ENCODE measurements at places on chromosomes 2 and 18.

GRCh38 chr2:28981016-28981441 lies at the start of gene TOGARAM2:
Gene TOGARAM2 (plus strand): TSS chr2:28981298. CDS start chr2:28994835, 13,537 bp downstream.
- peak; percentile 59 for DNase-seq

DNA sequence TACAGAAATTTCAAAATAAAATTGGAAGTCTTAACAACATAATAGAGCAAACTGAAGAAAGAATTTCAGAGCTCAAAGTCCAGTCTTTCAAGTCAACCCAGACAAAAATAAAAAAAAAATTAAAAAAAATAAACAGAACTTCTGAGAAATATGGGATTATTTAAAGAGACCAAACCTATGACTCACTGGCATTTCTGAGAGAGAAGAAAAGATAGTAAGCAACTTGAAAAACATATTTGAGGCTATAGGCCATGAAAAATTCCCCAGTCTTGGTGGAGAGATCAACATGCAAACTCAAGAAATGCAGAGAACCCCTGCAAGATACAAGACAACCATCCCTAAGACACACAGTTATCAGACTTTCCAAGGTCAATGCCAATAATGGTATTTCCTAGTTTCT lies 167.4 kb downstream of the RNF144A start:
- no peak for DNase-seq

DNA sequence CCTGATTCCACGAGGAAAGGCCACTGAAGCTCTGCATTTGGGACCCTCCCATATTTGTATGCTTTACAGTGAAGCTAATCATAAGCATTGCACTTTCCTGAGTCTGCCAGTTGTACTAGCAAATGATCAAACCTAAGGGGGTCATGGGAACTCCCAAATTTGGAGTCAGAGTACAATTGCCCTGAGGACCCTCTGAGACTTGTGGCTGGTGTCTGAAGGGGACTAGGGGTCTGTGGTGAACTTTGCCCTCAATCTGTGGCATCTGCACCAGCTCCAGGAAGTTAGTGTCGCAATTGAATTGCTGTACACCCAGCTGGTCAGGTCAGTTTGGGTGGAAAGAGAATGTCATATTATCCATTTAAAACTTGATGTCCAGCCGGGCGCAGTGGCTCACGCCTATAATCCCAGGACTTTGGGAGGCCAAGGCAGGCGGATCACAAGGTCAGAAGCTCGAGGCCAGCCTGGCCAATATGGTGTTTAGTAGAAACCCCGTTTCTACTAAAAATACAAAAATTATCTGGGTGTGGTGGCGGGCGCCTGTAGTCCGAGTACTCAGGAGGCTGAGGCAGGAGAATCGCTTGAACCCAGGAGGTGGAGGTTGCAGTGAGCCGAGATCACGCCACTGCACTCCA lies 18.1 kb downstream of the SOWAHC start:
- no peak for DNase-seq

DNA sequence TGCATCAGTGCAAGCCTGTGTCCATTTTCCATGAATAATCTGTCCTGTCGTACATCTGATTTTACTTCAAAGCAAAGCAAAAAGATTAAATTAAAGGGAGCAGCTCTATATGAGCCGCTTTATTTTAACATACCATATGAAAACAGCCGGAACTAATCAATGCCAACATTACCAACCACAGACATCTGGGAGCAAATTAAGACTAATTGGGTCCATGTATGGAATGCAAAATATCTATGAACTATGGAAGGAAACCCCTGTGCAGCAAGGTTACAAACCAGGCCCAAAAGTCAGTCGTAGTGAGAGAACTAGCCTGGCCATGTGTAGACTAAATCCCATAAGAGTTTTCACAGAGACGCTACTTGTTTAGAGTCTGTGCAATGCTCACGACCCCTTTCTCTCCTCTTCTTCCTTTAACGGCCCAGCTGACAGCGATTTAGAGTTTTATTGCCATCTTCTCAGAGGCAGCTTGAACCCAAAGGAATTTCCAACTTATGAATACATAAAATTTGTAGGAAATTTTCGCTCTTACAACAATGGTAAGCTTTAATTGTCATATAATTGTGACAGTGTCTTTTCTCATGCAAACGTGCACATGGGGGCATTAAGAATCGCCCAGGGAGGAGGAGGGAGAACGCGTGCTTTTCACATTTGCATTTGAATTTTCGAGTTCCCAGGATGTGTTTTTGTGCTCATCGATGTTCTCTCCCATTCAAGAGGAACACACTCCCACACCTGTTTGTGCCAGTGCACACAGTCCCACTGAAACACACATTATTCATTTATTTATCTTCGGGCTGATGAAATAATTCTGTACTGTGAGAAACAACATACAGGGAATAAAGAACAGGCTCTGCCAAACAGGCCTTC lies 52.9 kb upstream of the RPL31 start:
- DNase-seq, result no peak

- no peak for DNase-seq
Observed at GRCh38 chr2:71793926-71794325, 340.6 kb downstream of the DYSF start.

GRCh38 chr2:148794558-148794957 lies 80.5 kb upstream of the KIF5C start:
- DNase-seq, result no peak

DNA sequence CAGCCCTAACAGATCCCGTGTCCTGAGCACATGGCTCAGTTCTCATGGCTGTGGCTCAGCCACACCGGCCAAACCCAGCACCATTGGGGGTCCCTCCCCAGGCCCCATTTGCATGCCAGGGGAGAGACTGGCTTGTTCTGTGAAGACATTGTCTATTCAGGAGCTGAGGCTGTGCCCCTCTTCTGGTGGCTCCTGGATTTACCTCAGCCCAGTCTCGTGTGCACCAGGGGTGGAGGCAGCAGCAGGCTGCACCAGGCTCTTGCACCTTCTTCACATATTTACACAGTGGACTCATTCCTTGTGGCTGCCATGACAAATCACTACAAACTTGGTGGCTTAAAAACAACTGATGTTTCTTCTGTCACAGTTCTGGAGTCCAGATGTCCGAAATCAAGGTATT lies 92.4 kb upstream of the ITGA6 start:
- DNase-seq, result no peak

DNA sequence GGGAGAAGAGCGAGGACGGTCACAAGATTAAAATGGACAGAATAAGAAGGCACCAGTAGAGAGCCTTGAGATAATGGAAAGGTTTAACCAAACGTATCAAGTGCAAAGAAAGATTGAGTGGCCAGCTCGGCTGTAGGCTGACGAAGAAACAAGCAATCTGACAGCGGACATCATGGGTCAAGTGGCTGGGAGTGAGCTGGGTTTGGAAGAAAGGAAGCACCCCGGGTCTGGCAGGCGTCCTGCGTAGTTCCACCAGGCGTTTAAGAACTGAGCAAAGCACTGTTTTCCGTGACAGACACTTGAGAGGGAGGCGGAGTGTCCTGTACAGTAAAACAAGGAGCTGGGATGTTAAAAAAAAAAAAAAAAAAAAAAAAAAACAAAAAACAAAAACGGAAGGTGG lies 27.1 kb downstream of the DAPL1 start:
- no peak for DNase-seq

GRCh38 chr18:8139891-8140406 lies 469.3 kb upstream of the RAB12 start:
- DNase-seq, result no peak

DNA sequence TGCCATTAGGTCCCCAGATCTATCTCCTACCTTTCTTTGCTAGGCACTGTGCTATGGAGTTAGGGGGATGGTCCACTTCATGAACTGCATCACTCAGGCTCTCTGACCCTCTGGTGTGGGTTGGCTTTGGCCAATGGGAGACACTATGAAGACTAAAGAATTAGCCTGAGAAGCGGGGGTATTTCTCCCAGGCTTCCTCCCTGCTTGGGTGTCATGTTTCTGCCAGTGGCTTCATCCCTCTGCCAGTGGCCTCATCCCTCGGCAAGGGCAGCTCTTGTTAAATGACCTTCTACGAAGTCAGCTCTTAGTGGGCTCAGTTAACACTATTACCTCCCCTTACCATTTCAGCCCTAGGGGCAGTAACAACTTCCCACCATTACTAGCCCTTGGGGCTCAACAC lies 41.9 kb upstream of the EPB41L3 start:
- no peak for DNase-seq

- no peak for DNase-seq
Observed at GRCh38 chr2:228735697-228736096, 535.4 kb downstream of the PID1 start.

GRCh38 chr2:231605607-231606091 lies 13.0 kb downstream of the TEX44 start:
- peak; percentile 48 for DNase-seq

GRCh38 chr2:20606198-20606597 lies 44.7 kb downstream of the HS1BP3 start:
- no peak for DNase-seq

DNA sequence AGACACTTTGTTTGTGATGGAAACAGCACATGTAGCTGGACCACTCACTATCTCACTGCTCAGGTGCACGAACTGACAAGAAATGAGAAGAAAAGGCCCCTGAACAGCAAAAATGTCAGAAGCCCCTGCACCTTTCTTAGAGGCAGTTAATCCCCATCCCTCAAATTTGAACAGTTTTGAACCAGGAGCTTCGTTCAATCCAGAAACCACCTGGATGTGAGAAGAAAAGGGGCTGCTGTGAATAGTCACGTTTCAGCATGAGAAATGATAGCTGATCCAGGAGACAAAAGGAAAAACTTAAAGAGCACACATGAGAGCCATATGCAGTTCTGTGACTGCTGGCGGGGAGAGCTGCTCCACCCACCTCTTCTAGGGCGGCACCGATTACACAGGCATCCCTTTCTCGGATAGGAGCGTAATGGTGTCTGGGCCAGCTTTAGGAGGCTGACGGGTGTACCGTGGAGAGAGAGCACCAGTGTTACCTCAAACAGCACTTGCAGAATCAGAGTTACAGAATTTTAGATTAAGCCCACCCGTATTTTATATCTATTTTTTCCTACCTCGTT lies 117.0 kb upstream of the EML6 start:
- DNase-seq, result no peak

- DNase-seq, result no peak
Observed at GRCh38 chr2:206713746-206714145, 4.5 kb downstream of the DYTN start.

DNA sequence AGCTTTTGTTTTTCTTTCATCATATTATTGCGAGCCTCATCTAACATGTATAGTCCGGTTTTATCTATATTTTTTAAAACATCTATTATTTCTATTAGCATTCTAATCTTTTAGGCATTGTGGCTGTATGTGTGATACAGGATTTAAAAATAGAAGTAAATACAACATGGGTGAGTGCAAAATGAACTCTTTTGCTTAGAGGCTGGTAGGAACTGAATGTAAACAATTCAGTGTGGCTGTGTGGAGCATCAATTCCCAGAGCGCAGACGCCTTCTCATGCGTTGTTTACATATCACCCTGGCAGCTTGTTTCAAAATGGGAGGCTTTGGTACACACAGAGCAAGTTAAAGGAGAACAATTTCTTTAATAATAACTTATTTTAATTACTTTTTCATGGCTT lies 836 bp downstream of the DTNA start:
- peak; percentile 84 for DNase-seq

DNA sequence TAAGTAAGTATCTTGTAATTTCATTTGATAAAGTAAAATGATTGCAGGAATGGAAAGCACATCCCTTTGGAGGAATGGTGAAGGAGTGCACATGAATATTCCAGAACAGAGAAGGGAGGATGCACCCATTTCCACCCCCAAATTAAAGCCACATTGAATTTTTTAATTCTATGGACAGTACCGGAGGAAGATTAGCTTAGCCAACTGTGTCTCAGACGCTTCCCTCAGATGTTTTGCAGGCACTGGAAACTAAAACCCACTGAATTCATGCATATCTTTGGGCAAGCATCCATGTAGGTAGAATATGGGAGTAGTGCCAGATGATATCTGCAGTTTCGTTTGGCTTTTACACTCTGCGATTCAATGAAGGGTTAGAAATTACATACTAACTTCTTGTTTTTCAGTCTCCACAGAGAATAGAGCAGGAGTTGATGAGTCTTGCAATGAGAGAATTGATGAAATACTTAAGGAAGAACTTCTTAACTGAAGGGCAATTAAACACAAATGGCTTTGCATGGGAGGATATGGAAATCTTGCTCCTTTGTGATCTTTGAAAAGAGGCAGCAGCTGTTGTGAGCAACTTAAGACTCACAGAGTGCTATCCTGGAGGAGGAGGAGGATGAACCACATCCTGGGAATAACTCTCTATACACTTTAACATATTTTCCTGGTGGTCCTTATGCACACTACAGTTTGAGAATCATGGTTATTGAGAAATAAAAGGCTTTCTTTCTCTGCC lies 71.7 kb upstream of the MYO3B start:
- no peak for DNase-seq

DNA sequence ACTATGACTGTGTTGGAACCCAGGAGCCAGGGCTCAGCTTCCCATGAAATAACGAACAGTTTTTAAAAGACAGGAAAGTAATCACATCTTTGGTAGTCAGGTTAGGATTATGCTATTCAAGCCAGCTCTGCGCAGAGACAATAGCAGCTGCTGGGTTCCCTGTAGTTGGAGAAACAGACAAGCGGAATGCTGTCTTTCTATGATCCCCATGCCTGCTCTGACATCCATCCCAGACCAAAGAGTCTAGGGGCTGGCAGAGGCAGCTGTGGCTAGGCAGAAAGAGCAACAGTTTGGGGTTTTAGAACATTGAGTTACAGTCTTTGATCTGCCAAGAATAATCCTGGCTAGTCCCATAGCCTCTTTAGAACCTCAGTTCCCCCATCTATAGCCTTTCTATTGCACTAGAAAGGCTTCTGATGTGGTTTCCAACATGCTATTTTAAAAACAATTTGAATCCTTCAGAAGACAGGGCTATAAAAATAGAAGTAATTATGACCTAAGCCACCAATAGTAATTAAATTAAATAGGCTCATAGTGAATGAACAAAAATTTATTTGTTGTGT lies 146.8 kb downstream of the MTX2 start:
- DNase-seq, result no peak

- DNase-seq, result no peak
Observed at GRCh38 chr18:48730010-48730409, 191.2 kb downstream of the CTIF start.

DNA sequence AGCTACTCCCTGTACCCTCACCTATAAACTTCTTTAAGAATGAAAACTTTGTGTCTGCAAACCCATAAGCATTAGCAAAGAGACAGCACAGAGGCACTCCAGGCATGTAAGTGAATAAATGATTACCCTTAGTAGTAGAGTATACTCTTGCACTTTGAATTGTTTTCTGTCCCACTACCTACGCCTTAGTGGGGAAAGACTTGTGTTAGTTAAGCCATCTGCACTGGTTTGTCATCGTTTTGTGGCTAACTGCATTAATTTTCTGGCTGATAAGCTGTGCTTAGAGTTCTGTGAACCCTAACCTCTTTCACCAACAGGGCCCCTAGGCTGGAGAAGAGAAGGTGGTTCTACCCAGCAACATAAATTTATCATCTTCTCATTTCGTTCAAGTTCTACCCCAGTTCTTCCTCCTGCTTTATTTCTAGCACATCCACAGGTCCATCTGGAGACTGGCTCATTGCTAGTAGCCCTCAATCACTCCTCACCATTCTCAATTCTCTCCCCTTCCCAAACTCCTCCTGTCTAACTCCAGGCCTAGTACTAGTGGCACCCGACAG lies 710 bp downstream of the LMAN2L start:
- no peak for DNase-seq

GRCh38 chr2:127039387-127040031 lies 67.4 kb downstream of the BIN1 start:
- no peak for DNase-seq

GRCh38 chr2:40282428-40282827 lies 169.5 kb downstream of the SLC8A1 start:
- DNase-seq, result no peak
